ELR (cell line): ENCODE measurements at places on chromosomes 5 and 9.

GRCh38 chr9:81470864-81471263 is 218.5 kb downstream of the TLE1 start:
- no peak for DNase-seq

DNA sequence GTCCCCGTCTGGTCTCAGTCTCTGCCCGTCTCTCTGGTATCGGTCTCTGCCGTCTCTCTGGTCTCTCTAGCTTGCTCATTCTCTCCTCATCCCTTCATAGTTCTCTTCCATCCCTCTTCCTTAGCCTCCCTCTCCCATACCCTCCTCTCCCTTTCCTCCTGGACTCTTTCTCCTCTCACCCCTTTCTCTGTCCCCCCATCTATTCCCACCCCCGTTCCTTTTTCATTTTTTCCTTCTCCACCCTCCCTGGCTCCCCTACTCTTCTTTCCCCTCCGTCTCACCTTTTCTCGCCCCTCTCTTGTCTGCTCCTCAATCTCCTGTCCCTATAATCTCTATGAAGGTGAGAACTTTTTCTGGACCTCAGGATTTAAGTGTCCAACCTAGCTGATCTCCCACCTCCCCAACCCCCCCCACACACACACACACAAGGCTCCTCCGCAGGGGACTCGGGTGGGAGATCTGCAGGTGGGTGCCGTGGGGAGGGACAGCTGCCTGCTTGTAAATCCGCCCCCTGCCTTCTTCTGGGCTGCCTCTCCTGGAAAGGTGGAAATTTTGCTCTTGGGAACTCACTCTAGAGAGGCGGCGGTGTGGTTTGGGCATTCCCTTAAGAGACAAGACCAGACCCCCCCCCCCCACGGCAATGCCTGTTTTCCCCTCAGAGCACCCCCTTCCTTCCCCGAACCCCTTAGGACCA is 953 bp downstream of the UBE2QL1 start:
- DNase-seq: no peak

DNA sequence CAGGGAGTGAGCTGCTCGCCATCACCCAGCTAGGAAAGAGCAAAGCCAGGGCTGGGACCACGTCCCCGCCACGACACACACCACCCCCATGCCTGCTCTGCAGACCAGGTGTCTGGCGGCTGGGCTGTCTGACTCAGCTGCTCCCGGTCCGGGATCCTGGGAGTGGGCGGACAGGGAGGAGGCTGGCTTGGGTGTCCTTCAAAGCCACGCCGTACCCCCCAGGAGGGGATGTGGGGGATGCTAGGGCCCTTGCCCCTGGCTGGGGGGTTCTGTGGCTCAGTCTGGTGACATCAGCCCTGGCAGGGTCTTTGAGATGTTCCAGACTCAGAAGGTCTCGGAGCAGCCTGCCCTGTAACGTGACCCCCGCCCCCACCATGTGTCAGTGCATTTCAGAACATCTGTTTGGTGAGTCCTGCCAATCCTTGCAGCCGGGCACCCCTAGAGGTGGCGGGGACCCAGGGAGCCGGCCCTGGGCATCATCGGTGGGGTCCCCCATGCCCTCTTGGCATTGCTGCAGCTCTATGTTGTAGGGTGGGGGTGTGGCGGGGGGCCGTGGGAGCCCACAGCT is 62.3 kb downstream of the HMCN2 start:
- peak; percentile 29 for DNase-seq

DNA sequence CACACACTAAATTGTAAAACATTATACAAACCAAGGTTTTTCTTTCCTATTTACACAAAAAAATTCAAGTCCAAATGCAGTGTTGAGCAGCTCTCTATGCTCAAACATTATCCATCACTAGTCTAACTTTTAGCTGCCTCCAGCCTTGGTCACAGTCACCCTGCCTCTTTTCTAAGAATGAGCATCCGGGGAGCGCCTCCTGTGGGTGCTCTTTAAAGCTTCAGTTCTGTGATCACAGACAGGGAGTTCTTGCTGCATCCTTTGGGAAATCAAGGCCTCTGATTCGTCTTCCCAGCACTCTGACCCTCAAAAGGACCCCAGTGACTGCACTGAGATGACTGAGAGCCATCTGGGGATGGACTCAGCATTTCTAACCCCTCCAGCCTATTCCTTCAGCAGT is 289.6 kb downstream of the SEC61B start:
- no peak for DNase-seq

DNA sequence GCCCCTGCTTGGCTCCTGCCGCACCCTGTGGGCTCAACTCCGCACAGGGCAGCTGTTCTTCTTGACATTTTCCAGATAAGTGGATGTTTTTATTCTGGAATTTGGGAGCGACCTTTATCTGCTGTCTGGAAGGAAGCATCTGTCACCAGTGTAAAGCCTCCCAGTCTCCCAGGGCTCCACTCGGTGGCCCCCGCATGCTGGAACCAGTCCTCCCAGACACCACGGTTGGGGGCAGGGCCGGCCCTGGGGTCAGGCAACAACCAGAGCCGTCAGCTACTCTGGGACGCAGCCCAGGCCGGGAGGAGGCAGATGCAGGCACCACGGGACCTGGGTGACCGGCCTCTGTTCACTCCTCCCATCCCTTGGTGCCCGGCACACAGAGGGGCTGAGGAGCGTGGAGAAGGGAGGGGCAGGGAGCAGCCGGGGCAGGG is 92.8 kb upstream of the ADAMTS2 start:
- no peak for DNase-seq

DNA sequence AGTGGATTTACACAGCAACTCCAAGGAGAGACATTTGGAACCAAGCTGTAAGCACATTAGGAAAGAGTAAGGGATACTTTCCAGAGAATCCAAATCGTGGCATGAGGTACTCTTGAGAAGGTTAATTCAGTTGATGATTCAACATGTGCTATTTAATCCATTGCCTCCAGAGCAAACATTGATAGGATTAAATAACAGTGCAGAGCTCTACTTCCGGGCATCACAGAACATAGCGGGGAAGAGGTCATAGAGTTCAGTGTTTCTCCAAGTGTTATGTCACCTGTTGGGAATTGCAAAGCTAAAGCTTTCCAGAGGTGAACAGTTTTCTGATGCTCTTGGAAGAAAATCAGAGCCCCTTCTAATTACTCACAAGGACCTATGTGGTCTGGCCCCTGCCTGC is 127.5 kb downstream of the PPP2R2B start:
- no peak for DNase-seq

DNA sequence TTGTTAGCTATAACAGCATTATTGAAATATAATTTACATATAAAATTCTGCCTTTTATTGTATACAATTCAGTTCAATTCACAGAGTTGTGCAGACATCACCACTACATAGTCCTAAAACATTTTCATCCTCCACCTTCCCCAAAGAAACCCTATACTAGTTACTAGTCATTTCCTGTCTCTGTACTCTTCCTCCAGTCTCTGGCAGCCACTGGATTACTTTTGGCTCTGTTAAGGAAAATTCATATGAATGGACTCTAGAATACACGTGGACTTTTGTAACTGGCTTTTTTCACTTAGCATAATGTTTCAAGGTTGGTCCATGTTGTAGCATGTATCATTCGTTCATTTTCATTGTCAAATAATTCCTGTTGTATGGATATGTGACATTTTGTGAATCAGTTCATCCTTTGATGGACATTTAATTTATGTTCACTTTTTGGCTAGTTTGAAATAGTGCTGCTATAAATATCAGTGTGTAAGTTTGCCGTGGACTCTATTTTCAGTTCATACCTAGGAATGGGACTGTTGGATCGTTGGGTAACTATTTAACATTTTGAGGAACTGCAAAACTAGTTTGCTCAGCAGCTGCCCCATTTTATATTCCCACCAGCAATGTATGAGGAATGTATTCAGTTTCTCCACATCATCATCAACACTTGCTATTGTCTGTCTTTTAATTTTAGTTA is 9.7 kb downstream of the ICE1 start:
- DNase-seq: peak; percentile 73
